ENCODE measurements at places on chromosomes 7 and 10. TPM values are rescaled to one million over a fixed set of nuclear protein-coding genes. Genes with fewer than 3 reads are reported as not detected.

CTNNA3 gene
- 8.4 TPM for polyA plus RNA-seq

GARIN1A gene
- 0.84 TPM for polyA plus RNA-seq

DNA sequence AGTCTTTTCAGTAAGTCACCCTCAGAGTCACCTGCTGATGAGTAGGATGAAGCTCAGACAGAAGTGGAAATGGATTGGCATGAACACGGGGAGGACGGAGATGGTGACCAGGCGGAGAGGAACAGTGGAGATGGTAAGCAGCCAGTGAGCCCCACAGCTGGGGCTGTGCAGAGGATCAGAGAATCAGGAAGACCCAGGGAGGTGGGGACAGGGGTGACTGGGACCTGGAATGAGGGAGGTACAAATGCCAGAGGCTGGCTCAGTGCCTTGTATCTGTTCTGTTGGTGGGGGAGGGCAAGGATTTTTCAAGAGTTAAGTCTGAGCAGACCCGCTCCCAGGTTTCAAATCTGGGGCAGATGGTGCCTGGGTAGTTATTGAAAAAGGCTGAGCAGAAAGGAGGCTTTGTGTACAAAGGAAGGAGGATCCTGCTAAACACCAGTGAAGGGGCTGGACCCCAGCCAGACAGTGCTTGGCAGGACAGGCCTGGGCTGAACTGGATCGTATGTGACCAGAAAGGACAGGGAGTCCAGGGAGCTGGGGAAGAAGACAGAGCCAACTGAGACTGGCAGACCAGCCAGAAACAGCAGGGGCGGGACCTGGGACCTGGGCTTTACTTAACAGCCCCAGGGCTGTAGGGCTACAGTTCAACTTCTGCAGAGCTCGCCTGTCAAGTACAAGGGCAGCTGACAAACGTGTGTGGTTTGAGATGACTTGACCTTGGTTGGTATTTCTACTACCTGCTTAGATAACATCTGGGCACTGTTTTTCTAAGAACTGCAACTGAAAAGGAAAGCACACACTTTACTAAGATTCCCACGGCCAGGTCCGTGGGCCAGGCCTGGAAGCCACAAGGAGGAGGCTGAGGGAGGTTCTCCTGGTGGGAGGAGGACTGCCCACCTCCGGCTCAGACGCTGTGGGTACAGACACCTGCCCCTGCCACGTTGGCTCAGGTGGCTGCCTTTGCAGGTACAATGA is 13.2 kb upstream of the FRMPD2 start:
- DNase-seq, result peak; percentile 14

DNA sequence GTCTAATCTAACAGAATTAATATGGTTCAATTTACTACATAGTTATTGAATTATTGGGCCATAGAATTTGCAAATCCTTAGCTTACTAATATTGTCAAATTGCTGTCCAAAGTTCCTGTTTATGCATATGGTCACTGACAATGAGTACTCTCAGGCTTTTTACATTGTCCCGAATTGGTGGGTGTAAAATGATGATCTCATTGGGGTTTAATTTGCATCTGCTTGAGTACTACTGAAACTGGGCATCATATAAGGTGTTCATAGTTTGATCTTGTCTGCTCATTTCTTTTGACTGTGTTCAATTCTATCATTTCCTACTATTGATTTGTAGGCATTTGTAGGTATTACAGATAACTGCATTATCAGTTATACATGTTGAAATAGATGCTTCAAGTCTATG is 12.7 kb downstream of the ABCA13 start:
- no peak for DNase-seq

DNA sequence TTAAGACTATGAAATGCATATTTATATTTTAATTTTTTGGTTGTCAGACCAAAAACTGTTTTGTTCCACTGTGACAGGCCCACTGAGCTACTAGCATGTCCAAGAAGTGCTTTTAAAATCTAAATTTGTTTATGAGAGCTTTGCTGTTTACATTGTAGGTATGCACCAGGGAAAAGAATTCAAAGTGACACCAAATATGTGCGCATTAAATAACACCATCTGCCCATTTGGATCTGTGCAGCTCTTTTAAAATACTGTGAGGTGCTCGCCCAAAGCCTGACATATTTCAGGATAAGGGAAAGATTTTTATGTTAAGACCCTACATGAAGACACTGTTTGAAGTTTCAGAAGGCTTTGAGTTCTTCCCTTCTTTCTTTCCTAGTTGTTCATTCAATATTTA is 162.9 kb downstream of the ST7 start:
- no peak for DNase-seq

- no peak for DNase-seq
Measured at GRCh38 chr7:40824461-40824860, 689.7 kb downstream of the SUGCT start.

DNA sequence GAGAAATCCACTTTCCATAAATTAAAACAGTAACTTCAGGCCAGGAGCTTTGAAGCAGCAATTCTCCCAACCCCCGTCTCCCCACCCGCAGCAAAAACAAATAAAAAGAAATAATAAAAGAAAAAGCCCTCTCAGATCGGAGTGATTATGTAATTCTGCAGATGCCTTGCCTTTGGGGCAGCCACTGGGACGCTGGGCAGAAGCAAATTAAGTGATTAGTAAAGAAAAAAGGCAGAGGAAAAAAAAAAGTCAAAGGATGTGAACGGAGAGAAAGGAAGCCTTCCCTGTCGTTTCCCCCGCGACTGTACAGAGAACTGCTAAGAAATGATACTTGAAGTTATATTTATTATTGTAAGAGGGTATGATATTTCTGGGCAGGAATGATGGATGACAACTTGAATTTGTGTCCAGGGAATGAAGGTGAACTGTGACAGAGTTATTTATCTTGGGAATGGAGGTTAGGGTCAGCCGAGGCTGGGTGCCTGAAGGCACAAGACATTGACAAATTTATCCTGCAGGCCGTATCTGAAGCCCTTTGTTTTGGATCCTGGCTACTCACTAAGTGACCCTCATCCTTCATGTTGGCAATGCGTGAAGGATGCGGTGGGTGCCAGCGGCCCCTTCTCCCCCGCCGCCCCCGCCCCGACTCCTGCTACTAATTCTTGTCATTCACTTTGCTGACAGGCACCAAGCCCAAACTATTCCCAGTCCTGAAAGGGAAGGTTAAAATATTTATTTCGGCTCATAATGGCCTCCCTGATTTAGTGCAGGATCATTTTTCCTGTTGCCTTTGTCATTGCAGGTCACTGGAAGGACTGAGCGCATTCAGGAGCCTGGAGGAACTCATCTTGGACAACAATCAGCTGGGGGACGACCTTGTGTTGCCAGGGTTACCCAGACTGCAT is 604.0 kb downstream of the LRMDA start:
- DNase-seq, result no peak

- no peak for DNase-seq
Measured at GRCh38 chr10:32189400-32190084, 133.3 kb upstream of the KIF5B start.

DNA sequence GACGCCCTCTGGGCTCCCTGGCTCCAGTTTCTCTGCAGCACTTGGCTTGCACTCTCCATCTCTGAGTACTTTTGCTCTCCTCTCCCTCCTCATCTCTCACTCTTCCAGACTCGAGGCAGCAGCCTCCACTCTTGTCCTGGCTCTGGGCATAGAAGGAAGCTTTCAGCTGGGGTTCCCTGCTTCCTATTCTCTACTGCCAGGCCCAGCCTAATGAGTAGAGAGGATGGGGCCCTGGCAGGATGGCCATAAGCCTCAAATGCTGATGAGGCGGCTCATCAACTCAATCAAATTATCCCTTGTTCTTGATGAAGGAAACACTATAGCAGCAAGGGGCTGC is 55.8 kb downstream of the NEURL1 start:
- DNase-seq, result no peak

Measured in muscle of arm (tissue), 14 donors.